Effector memory CD4-positive, alpha-beta T cell (primary cell): ENCODE measurements at places on chromosomes 5 and 9.

GRCh38 chr9:93820667-93821306 is 134.4 kb downstream of the BARX1 start:
- DNase-seq: no peak

DNA sequence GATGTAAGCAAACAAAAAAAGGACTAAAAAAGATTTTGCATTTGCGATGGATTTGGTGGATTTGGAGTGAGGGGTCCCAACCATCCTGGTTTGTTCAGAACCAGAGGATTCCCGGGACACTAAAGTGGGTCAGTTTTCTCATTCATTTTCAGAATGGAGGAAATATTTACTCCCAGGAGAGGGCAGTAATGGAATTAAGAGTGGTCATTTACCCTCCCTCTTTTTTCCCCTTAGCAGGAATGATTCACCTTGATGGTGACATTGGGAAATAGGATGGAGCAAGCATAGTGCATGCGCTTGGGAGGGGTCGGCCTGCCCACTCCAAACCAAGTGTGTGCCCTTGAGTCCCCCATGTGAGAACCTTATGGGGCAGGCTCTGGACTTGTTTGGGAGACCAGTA is 164.2 kb upstream of the PUM3 start:
- DNase-seq: no peak

- DNase-seq: no peak
These were observed 18.9 kb upstream of the GLIS3 start for GRCh38 chr9:4318741-4319140.

DNA sequence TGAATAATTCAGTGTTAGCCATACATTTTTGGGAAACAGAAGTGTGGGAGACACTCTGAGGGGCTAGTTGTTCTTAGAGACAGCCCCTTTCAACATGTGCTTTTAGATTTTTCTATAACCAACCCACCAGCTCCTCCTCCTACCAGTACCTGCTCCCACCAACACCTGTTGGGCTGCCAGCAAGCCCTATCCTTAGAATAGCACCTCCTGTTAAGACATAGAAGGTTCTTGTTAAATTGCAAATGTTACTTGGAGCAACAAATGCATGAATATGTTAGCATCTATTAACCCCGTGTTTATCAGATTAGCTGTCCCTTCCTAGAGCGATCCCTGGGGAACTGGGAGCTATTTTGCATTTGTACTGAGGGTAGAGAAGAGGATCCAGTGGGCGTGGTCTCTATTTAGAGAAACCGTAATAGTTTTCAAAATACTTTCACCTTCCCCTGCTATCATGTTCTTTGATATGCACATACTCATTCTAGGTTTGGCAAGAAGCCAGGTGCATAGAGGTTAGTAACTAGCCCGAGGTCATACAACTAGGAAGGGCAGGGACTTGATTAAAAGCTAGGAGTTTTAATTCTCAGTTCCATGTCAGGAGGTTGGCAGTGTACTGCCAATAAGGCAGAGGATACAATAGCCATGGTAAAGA is 334.4 kb downstream of the KCTD16 start:
- no peak for DNase-seq

GRCh38 chr5:53739111-53739510 is 178.7 kb downstream of the NDUFS4 start:
- no peak for DNase-seq

DNA sequence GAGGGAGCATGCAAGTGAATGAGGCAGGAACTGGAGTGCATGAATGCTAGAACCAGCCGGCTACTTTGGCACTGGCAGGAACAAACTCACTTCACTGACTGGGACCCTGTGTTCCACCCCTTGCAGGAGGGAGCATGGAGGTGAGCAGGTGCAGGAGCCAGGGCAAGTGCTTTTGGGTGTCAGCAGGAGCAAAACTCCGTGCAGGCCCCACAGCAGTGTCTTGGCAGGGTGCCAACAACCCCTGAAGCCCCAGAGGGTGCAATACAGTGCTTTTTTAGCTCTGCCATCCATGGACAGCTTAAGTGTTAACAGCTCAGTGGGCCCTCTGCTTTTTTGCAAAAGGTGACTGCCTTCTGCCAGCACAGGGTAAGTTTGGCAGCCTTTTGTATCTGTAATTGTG is 245.8 kb upstream of the PCSK5 start:
- DNase-seq: no peak
